ENCODE measurements at places on chromosomes 12 and 14. TPM values are rescaled to one million over a fixed set of nuclear protein-coding genes. Genes with fewer than 3 reads are reported as not detected.

KRT73 gene
- not detected for total RNA-seq

DNA sequence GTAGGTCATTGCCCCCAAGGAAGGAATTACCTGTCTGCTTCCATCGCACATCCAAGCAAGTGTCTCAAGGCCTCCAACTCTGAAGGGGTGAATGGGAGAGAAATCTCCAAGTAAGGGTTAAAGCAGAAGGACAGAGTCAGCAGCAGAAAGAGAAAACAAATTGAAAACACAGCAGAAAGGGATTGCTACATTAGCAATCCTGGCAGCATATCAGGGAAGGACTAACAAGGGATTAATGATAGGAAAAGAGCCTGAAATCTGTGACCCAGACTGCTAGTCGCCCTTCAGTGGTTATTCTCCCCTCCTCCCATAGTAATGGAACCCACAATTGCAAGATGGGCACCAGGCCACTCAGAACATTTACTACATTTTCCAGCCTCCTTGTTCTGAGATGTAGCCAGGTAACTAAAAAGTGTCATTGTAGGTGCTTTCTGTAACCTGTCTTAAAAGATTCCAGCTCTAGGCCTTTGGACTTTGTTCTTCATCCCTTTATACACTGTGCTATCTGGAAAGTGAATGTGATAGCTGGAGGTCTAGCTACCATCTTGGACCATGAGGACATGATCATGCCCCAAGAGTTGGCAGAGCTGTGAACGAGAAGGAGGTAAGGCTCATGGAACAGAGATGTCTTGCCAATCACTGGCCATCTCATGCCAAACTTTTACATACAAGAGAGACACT, 36.0 kb downstream of the MAP3K9 start:
- no peak overlapping the region for H3K4me3 ChIP-seq
- no peaks in the 10 kb centered on the region for H3K27me3 ChIP-seq
- H3K36me3 ChIP-seq: no peaks in the 10 kb centered on the region
- no peak for DNase-seq
- H3K4me1 ChIP-seq: no peaks in the 10 kb centered on the region

GALNT9 gene
- total RNA-seq: not detected

NPAS3 gene
- not detected for total RNA-seq

DNA sequence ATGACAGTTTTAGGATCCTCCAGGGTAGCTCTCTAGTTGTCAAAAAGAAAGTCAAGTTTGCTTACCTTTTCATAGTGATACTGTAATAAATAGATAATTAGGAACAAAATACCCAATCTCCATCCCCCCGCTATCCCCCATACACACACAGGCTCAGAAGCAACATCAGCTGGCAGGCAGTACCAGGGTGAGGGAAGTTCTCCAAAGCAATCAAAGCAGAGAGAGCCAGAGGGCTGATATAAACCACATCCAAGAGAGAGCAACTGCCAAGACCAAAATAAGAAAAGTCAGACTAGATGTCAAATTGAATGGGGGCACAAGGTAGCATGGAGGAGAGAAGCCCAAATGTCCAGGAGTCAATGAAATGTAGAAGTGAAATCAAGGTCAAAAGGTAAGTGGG, 80.2 kb upstream of the PTPRR start:
- no peak for DNase-seq
- peak overlapping the region; percentile 70 for H3K27ac ChIP-seq
- H3K4me1 ChIP-seq: peaks cover 17% of the 10 kb centered on the region
- no peaks in the 10 kb centered on the region for H3K27me3 ChIP-seq
- no peak overlapping the region for H3K4me3 ChIP-seq

ADAM21 gene
- not detected for total RNA-seq

- no peak for DNase-seq
- H3K4me1 ChIP-seq: peaks cover 4% of the 10 kb centered on the region
- no peaks in the 10 kb centered on the region for H3K36me3 ChIP-seq
- H3K27ac ChIP-seq: no peak overlapping the region
- H3K4me3 ChIP-seq: peak overlapping the region; percentile 35
These were observed 18.1 kb downstream of the VSX2 start for GRCh38 chr14:74257078-74257940.

- no peaks in the 10 kb centered on the region for H3K36me3 ChIP-seq
- H3K27me3 ChIP-seq: no peaks in the 10 kb centered on the region
- H3K27ac ChIP-seq: no peak overlapping the region
- H3K4me1 ChIP-seq: no peaks in the 10 kb centered on the region
These were observed 16.6 kb upstream of the IFI27L2 start for GRCh38 chr14:94145902-94146527.

PRB2 gene
- total RNA-seq: not detected

GRCh38 chr14:100618763-100619320, 31.6 kb upstream of the BEGAIN start:
- no peak overlapping the region for H3K27ac ChIP-seq
- no peak overlapping the region for H3K4me3 ChIP-seq
- DNase-seq: no peak
- H3K4me1 ChIP-seq: no peaks in the 10 kb centered on the region
- H3K27me3 ChIP-seq: peaks cover 6% of the 10 kb centered on the region
- no peaks in the 10 kb centered on the region for H3K36me3 ChIP-seq

GRCh38 chr12:47903151-47903611, 1.6 kb downstream of the VDR start:
- H3K36me3 ChIP-seq: no peaks in the 10 kb centered on the region
- H3K4me1 ChIP-seq: peaks cover 24% of the 10 kb centered on the region
- no peak overlapping the region for H3K4me3 ChIP-seq
- no peak overlapping the region for H3K27ac ChIP-seq
- peak; percentile 23 for DNase-seq
- H3K27me3 ChIP-seq: peaks cover 13% of the 10 kb centered on the region

DNA sequence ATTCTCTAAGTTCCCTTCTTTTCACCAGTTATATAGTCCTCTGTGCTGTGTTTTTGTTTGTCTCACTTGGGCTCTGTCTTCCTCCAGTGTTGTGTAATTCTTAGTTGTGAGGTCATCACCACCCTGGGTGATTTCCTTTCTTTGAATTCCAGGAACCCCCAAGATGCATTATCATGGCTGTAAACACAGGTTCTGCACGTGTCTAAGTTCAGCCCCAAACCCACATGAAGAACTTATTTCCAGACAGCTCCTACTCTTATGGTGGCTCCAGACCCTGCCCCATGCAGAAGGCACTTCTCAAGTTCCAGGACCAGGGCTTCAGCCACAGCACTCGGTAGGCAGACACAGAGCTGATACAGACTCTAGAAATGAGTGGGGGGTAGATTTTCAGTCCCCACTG, 560.5 kb downstream of the BCL11B start:
- 0 out of 2 replicates have a peak, but pooled peaks cover 3% of the 10 kb centered on the region for H3K4me1 ChIP-seq
- no peaks in the 10 kb centered on the region for H3K36me3 ChIP-seq
- no peak overlapping the region for H3K27ac ChIP-seq

FGF23 gene
- total RNA-seq: not detected

DNA sequence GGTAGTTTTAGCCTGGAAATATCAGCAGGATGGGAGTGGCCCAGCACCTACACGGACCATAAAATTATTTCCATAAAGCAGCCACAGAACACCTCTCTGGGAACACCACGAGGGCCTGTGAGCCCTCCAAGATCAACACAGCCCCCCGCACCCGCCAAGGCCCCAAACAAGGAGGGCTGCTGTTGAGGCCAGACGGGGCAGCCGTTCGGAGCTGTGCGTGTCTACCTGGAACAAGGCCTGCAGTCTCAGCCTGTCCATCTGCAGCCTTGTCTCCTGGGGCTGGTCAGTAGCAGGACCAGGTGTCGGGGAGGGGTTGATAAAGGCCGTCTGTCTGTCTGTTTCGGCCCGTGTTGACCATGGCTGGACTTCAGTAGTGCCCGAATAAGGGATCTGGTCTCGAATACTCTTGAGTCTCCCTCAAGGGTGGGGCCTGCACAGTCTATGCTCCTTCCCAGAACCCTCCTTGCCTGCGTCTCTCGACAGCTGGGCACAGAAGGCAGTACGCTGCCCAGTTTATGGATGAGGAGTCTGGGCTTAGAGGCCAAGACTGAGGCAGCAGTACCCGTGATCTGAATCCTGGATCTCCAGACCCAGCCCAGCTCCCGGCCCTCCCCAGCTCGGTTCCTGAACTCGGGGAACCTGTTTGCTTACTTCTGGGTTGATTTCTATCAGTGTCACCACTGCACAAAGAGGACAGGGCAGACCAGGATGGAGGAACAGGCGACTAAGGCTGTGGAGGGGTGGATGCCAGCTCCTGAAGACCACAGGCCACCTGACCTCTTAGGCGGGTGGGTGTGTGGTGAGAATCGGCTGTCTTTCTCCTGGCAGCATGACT, 23.1 kb upstream of the DLK1 start:
- no peaks in the 10 kb centered on the region for H3K27me3 ChIP-seq
- H3K4me3 ChIP-seq: no peak overlapping the region
- DNase-seq: no peak
- H3K4me1 ChIP-seq: no peaks in the 10 kb centered on the region

DNA sequence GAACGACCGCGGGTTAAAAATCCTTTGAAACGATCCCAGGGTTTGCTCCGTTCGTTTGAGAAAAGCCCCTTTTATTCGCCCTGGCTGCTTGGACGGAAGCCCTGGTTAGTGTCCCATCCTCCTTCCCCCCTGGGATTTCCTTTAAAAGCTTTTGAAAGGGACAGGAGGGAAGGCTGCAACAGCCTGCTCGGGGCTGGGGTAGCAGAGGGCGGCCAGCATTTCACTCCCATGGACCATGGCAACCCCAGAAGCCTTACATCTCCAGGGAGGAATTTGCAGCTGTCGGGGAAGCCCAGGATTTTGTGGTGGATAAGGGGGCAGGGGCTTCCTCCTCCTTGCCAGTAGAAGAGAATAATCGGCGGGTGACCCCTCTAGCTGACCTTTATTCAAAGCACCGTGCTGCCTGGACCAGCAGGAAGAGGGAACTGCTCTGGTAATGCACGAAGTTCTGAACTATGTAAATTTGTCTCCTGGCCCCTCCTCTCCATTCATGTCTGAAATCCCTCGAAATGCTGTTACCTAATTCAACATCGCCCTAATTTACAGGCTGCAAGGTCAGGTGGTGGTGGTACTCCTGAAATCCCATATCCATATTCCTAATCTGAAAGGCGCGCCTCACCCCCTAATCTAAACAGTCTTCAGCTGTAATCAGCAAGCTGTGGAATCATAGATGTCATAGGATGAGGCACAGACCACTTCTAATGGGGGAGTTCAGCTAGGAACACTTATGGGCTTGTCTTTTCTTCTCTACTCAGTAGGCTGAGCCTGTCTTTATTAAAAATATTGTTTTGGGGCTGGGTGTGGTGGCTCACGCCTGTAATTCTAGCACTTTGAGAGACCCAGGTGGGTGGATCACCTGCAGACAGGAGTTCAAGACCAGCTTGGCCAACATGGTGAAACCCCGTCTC, 1.0 kb upstream of the CLIP1 start:
- peak; percentile 50 for DNase-seq
- peak overlapping the region; percentile 83 for H3K27ac ChIP-seq
- peaks cover 21% of the 10 kb centered on the region for H3K4me1 ChIP-seq
- peak overlapping the region; percentile 99 for H3K4me3 ChIP-seq
- H3K27me3 ChIP-seq: no peaks in the 10 kb centered on the region

DNA sequence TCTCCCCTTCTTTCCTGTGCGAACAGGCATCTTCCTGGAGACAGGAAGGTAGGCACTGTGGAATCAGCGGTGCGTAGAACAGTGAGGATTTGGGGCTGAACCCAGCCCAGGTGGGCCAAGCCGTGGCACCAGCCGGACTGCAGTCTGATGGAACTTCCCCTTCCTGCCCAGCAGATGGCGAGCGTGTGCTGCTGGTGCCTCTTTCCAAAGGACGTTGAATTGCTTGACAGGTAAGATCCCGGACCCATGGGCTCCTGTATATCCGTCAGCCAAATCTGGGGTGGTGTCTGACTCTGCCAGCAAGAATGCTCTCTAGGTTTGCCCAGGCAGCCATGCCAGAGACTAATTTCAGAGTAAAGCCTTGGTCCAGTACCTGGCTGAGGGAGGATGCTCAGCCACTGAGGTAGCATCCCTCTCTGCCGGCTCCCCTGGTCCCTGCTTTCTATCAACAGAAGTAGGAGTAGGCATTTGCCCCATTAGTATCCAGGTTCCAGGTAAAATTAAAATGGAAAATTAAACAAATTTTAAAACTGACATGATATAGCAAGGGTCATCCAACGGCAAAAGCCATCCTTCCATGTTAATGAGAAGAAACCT, 21.1 kb upstream of the KCNA5 start:
- no peaks in the 10 kb centered on the region for H3K36me3 ChIP-seq
- H3K27ac ChIP-seq: no peak overlapping the region
- H3K4me3 ChIP-seq: no peak overlapping the region
- peaks cover 3% of the 10 kb centered on the region for H3K27me3 ChIP-seq
- H3K4me1 ChIP-seq: no peaks in the 10 kb centered on the region
- no peak for DNase-seq

DNA sequence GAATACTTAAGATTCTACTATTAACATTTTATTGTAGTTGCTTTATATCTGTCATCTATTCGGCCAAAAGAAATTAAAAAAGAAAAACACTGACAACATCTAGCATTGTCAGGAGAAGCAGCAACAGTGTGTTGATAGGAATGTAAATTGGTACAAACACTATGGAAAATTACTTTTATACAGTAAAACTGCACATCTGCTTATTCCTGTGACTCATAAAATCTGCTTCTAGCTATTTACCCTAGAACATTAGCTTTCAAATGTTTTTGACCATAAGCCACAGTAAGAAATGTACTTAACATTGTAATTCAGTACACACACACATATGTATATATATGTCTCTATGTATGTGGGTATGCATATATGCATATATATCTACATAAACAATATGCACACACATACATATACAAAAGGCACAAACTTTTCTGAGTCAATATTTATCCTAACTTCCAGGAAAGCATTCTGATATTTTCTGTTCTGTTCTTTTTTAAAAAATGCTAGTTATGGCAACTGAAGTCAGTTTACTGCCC, 278.9 kb upstream of the GARIN2 start:
- H3K4me3 ChIP-seq: no peak overlapping the region
- H3K36me3 ChIP-seq: no peaks in the 10 kb centered on the region
- DNase-seq: no peak
- H3K4me1 ChIP-seq: no peaks in the 10 kb centered on the region

APOF gene
- total RNA-seq: not detected

DNA sequence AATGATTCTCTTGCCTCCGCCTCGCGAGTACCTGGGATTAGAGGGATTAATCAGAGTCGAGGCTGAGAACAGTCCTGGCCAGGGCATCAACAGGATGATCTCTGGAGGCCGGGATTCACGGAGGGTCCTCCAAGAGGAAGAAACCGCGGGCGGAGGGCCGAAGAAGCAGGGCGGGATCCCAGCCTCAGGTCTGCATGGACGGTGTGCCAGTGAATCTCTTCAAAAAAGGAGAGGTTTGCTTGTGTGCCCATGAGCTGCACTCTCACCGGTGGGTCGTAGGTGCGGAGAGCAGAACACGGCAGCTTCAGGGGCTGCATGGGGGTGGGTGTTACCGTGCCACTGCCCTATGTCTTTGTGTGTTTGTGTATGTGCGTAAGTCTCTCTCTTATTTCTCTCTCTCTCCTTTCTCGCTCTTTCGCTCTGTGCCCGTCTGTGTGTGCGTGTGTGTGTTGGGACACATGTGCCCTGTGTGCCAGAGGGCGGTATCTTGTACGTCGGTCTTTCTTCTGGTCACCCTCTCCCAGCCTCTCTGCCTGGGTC, 768.2 kb upstream of the ALG10B start:
- no peaks in the 10 kb centered on the region for H3K27me3 ChIP-seq
- H3K4me1 ChIP-seq: no peaks in the 10 kb centered on the region
- H3K36me3 ChIP-seq: no peaks in the 10 kb centered on the region
- DNase-seq: no peak
- no peak overlapping the region for H3K27ac ChIP-seq

KLHL33 gene
- not detected for total RNA-seq

All from SJSA1 (cell line).